ENCODE measurements at places on chromosomes 1 and 21.

- no peak for DNase-seq
These were observed 94.0 kb upstream of the FMN2 start for GRCh38 chr1:239997515-239998311.

DNA sequence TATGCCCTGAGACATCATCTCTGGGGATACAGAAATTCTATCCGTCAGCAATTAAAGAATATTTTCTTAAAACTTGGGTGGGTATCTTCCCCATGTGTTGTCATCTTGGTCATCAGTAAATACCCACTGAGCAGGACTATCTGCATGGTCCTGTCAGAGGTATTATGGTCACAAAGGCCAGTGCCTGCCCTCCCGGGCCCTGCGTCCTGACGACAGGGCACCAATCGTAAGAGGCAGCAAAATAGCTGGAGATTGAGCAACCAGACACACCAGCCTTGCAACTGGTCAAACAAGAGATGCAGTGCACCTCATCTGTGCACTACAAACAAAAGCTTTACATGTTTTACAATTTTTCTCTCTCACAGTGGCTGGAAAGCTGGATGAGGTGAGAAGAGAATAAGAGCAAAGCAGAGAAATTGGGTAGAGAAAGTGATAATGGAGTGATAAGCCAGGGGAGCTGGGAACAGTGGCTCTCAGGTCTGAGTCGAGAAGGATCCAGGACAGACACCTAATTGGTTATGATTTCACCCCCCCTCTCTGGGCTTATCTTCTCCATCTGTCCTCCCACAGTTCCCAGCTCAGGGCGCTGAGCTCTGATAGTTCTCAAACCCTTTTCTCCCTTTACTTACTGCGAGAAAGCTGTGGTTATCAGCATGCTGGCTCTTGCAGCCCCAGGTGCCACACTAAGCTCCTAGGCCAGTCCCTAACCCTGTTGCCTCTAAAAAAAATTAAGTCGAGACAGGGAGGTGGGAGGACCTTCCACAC lies 8.8 kb upstream of the SRP9 start:
- no peak for DNase-seq

DNA sequence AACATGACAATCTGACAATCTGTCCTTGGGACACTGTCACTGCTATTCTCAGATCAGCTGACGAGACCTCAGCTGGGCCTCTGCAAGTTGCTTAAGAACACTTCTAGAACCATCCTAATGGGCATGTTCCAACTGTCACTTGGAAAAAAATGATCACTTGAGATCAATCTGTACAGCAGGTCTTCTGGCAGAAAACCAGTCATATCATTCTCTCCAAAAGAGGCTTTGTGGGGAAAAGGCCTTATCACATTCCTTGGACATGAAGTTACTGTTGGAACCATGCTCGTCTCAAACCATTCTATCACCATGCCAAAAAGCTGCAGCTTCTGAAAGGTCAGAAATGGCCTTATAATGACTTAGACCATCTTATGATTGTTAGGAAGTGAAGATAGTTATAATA lies 744.2 kb downstream of the USP25 start:
- DNase-seq, result no peak

DNA sequence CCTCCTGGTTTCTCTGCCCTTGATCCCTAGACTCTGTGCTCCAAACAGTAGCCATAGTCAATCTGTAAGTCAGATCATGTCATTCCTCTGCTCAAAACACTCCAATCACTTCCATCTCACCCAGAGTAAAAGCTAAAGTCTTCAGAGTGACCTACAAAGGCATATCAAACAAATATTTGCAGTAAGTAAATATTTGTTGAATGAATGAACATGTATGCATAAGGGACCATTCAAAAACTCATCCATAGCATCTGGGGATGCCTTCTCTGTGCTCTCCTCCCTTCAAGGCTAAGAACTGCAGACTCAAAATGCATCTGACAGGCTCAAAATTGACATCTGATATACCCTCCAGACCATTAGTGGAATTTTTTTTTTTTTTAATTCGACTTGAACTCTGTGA lies 18.1 kb upstream of the AK5 start:
- DNase-seq, result no peak

GRCh38 chr1:177710696-177711620 lies 258.9 kb downstream of the SEC16B start:
- DNase-seq, result no peak

DNA sequence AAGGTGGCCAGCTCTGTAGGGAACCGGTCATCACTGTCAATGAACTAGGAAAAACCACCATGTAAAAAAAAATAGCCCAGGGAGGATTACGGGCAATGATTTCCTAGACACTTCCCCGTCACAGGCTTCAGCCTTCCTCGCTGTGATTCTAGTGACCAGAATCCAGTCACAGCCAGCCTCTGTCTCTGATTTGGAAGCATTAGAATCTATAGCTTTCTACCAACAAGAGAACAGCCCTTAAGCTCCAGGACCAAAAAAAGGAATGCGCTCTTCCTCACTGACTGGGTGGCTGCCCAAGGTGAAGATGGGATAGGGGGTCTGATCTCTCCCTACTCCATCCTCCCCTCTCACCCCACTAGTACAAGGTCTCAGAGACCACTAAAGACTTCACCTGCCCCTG lies 67.2 kb downstream of the TEX35 start:
- no peak for DNase-seq

Data from germinal center (tissue), 1 donor.